ENCODE measurements at places on chromosomes 12 and 14.

DNA sequence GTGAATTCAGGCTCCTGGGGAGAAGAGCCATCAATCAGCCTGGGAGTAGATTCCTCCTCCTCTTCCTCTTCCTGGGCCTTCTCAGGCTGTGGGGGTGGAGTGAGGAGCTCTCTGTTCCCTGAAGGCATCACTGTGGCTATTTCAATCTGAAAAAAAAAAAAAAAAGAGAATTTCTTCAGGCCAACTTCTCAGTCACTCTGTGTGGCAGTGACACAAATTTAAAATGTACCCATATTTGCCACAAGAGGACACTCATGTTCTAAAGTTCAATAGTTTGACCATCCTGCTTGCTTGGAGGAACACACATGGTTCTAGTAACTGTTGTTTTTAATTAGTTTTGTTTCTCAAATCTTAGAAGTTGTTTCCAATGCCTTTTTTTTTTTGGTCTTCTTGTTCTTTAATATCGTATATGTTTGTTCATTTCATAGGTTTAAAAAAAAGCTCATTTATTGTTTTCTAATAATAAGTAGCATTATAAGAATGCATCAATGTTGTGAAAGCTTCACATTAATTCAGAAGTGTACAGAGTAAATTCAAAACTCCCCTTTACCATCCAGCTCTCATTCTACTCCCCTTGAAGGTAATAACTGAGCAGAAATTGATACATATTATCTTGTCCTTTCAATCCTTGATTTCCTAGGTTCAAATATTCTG lies 23.3 kb upstream of the CCER1 start:
- peak; percentile 29 for DNase-seq

- DNase-seq, result no peak
Measured at GRCh38 chr12:82659343-82660207, 27.1 kb upstream of the TMTC2 start.

- no peak for DNase-seq
Measured at GRCh38 chr14:31529053-31529452, 32.2 kb upstream of the NUBPL start.

DNA sequence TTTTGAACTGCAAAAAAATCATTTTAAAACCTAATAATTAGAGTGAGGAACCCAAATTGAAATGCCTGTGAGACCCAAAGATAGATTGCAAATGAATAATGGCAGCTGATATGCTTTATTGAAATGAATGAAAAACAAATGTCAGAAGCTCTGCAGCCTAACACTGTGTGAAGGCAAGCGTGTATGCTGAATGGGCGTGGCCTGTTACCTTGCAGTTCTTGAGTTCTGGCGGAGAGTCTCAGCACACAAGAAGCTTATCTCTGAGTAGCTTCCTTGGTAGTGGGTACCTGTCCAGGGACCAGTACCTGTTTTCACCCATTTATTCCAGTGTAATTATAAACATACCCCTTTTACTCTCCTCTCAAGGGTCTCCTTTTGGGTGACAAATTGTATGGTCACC lies 341.2 kb downstream of the NPAS3 start:
- DNase-seq, result no peak

GRCh38 chr14:46368275-46368674 lies 283.3 kb downstream of the RPL10L start:
- DNase-seq, result no peak

- no peak for DNase-seq
Measured at GRCh38 chr12:3081886-3082285, 4.7 kb downstream of the TSPAN9 start.

- no peak for DNase-seq
Measured at GRCh38 chr12:47021298-47021697, 58.1 kb upstream of the PCED1B start.

- no peak for DNase-seq
Measured at GRCh38 chr14:100132903-100133510, 26.4 kb downstream of the DEGS2 start.

- no peak for DNase-seq
Measured at GRCh38 chr12:70577283-70577634, 60.0 kb downstream of the PTPRB start.

DNA sequence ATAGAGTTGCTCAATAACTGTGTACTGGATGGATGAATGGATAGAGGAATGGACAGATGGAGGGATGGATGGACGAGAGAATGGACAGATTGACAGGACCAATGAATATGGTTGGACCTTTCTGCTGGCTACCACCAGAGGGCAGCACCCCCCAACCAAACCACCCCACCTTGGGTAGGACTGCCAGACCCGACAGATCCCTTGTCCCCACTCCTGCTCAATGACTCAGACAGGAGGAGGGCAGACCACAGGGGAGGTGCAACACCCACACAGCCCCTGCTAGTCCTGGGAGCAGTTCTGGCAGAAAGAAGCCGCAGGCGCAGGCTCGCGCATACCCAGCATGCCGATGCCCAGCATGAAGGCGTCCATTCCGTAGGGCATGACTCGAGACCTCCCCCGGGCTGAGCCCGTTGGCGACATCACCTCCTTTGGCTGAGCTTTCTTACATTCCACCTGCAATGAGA lies 12.4 kb downstream of the MSI1 start:
- DNase-seq, result peak; percentile 42

- no peak for DNase-seq
Measured at GRCh38 chr12:84793558-84794367, 118.8 kb downstream of the SLC6A15 start.

- no peak for DNase-seq
Measured at GRCh38 chr14:24307575-24308341, at the start of gene CIDEB. Gene CIDEB (minus strand): TSS chr14:24307977. CDS start chr14:24307858, 119 bp downstream.

- no peak for DNase-seq
Measured at GRCh38 chr12:71297930-71298329, 140.1 kb upstream of the TSPAN8 start.

Measured in T-helper 2 cell (primary cell).